ENCODE measurements at places on chromosomes 5 and 9.
A peak's percentile ranks its signal among the peaks of the same experiment; 100 is the strongest.

DNA sequence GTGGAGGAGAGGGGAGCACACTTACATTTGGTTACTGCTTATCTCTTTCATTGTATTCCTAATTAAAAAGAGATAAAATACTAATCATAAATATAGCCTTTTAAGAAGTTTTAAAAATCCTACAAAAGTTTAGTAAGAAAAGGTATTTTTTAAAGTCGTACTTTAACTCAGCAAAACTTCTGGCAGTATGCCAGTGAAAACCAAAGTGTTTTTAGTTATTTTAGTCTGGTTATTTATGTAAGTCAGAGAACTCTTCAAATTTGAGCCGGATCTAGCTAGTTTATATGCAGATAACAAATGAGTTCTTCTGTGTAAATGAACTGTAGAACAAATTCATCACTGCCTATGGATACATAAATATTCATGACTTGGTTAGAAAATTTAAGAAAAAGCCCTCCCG lies 36.5 kb upstream of the ANKDD1B start:
- DNase-seq, result no peak

GRCh38 chr5:82405618-82406204 lies 127.6 kb upstream of the RPS23 start:
- no peak for DNase-seq

DNA sequence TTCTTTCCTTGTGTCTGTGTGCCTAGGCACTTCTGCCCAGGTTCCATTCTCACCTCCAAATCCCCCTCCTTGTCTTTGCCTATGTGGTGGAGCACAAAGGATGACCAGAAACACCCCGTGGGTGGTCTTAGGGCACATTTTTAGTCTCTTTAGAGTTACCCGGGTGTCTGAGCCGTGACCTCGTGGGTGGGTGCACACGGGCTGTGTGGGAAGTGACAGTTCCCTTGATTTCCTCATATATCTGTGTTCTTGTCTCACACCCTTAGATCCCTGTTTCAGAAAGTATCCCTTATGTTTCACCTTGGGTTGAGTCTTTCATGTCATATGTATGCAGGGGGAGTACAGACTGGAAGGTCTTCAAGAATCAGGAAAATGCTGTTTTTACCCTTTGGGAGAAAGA lies 13.4 kb upstream of the SMIM32 start:
- no peak for DNase-seq

- DNase-seq, result no peak
Observed at GRCh38 chr9:16414451-16414850, 456.0 kb downstream of the BNC2 start.

GRCh38 chr5:126449751-126450271 lies 26.6 kb downstream of the GRAMD2B start:
- no peak for DNase-seq

DNA sequence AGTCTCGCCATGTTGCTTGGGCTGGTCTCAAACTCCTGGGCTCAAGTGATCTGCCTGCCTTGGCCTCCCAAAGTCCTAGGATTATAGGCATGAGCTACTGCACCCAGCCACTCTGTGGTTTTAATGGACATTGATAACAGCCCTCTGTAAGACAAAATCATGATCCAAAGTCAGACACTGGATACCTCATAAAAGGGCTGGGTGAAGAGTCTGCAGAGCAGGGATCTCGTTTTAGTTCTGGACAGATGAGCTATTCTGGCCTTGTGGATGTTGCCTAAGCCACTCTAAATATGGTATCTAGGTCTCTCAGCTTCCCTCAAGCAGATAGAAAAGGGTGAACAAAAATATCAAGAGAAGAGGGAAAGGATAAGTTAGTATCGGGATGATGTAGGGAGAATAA lies 133.4 kb upstream of the OSMR start:
- no peak for DNase-seq

- no peak for DNase-seq
Observed at GRCh38 chr9:75483636-75484035, 395.3 kb downstream of the OSTF1 start.

DNA sequence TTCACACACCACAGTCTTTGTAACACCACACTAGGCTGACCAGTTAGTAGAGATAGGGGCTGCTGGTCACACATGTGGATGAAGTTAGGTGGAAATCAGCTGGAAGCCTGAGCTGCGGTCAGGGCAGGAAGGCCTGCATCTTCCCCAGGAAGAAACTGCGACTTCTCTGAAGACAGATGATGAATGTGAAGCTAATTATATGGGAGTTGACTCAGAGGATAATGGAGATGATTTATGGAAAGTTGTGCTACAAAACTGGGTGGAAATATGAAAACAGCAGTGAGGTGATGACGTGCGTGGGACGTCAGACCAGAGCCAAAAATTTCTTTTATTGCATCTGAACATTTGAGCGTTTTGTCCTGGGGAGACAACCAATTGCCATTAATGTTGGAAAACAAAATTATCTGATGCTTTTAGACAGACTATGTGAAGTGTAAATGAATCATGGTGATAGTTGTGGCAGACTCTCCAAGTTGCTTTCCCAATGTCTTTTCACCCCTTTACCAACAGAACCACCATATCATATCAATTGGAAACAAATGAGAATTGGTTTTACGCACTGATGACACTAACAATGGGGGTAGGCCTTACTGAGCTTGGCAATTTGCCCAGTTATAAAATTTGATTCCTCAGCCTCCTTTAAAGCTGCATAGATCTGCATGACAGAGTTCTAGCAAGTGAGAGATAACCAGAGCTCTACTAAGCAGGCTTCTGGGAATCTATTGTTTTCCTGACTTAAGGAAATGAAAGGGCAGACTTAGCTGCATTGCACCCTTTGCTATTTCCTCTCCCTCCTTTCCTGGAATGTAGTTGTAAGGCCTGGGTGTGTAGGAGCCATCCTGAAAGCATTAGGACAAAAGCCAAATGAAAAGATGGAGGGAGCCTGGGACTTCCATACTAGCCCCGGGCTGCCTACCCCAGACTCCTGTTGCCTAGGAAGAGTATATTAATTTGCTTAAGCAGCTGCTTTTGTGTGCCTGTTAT lies 84.0 kb downstream of the RAB3C start:
- DNase-seq, result no peak

- no peak for DNase-seq
Observed at GRCh38 chr5:152147286-152147685, 222.6 kb upstream of the GLRA1 start.

GRCh38 chr5:40052808-40053207 lies 626.9 kb upstream of the PTGER4 start:
- DNase-seq, result no peak

DNA sequence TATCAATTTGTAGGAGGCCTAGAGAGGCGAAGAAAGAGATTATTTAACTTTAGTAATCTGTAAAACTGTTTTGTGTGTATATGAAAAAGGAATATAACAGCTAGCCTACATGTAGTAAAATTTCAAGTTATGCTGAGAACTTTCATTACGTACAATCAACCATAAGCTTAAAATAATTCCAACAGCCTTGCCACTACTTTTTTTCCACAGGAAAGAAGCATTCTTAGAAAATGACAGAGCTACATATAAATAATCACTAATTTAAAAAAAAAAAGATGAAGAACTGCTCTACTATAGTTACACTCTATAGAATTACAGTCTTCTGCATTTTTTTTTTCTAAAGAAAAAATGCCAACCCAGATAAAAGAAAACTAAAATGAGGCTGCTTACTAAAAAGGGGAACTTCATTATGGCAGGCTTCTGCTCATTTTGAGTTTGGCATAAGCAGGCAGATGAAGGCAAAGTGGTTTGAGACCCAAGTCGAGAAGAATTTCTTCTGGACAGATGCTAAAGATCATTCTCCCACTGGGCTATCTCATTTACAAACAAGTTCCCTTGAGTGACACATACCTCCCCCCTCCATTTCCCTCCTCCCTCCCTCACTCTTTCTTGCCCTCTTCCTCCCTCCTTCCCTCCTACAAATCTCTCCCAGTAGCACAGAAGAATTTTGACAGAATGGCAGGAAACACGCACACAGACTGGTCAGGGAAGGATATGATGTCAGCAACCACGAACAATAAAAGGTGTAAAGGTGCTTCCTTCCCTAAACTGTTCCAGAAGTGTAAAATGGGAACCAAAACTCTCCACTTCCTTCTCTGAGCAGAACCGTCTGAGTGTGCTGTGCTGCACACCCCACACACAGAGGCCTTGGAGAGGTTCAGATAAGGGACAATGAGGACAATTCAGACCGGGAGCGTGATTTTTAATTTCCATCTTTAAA lies 56.1 kb downstream of the MEF2C start:
- DNase-seq, result no peak

GRCh38 chr5:93596310-93596675 lies 13.3 kb downstream of the NR2F1 start:
- peak; percentile 16 for DNase-seq

GRCh38 chr5:125411071-125411743 lies 664.8 kb upstream of the ZNF608 start:
- peak; percentile 60 for DNase-seq

All from retina (tissue), 1 donor.